ENCODE measurements at places on chromosomes 1 and 21.

GRCh38 chr1:54271341-54271740 is 71.4 kb downstream of the MRPL37 start:
- no peak for DNase-seq

DNA sequence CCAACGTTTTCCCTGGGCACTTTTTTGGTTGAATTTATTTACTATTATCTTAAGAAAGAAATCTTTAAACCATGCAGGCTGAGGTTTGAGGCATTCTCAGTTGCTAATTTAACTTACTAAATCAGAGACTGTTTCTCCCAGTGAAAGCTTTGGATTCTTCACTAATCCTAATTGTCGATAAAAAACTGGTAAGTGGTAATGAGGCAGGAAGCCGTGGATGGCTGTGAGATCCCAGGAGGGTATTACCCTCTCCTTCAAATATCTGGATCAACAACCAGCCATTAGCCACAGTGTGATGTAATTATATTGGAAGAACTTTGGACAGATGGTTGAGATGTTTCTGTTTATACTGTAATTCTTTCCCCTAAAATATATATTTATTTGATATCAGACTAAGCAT is 485.0 kb downstream of the DISC1 start:
- no peak for DNase-seq

DNA sequence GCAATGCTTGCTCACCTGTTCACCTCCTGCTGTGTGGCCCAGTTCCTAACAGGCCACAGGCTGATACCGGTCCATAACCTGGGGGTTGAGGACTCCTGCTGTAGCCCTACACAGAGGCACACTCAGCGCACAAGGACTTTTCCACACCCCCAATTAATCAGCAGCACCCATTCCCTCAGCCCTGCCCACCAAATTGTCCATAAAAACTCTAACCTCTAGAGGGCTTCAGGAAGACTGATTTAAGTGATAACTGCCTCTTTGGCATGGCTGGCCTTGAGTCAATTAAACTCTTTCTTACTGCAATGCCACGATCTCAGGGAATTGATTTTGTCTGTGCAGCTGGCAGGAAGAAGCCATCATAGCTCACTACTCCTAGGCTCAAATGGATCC is 71.3 kb upstream of the MUTYH start:
- DNase-seq = no peak

GRCh38 chr1:64348270-64348960 is 121.5 kb upstream of the CACHD1 start:
- DNase-seq = no peak

GRCh38 chr1:204139088-204139487 is 12.8 kb downstream of the ETNK2 start:
- no peak for DNase-seq

DNA sequence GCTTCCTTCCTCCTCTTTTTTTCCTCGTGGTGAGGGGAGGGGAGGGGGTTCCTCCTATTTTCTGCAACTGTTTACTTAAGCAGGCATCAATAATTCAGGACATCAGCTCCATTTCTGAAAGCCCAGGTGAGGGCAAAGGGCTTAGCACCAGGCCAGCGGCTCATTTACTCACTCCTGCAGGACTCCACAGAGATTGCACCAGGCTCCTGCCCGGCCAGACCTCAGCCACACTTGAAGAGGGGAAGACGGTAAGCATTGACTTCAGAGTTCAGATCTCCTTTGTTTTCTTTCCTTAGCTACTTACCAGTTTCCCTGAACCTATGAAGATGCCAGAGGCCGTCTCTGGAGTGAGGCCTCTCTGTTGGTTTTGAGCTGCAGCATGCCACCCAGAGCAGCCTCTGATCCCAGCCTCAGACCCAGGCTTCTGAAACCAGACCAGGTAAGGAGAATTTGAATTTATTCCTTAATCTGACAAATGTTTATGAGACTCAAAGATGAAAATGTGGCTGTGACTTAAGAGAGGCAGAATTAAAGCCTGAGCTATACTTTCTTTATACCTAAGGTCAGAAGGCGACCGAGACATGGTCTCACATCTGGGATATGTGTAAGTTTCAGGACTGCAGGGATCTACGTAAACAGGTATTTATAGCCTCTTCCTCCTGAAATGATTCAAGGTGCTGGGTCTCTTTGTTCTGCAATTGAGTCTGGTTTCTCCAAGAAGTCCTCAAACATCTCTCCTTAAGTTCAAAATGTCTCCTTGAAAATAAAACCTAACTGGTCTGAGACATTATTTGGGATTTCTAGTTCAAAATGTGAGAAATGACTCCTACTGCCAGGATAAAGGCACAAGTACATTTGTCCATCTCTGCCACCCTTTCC is 272.5 kb upstream of the RUNX1 start:
- DNase-seq = no peak

- DNase-seq = no peak
These were observed 107.1 kb downstream of the NIBAN1 start for GRCh38 chr1:184866991-184867788.

GRCh38 chr21:22871692-22872091 is 1873.5 kb downstream of the NCAM2 start:
- DNase-seq = no peak

DNA sequence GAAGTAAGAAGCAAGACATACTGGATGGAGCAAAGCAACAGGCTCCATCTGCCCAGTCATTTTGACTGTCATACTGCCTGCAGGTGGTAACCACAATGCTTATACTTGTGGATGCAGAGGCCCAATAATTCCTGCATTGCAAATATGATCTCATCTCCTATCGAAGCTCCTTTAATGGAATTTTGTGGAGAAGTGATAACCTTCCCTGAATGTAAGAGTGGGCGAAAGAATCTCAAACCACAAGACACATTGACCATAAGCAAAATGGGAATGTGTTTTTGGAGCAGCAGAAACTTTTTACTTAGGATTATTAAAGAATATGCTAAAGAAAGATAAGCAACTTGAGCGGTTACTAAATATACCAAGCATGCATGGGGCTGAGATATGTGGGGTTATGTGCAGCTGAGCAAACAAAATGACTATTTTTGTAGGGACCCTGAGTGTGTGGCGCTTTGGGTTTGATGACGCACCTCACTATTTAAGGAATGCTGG is 77.4 kb upstream of the BACH1 start:
- DNase-seq = peak; percentile 88
